ENCODE measurements at places on chromosomes 6 and 20. TPM values are rescaled to one million over a fixed set of nuclear protein-coding genes. Genes with fewer than 3 reads are reported as not detected.

Gene SLC22A23
- 0.23 TPM for total RNA-seq

Gene HMGCLL1
- not detected for total RNA-seq

GRCh38 chr6:16488813-16489212 is 250.4 kb downstream of the GMPR start:
- no peak for DNase-seq

DNA sequence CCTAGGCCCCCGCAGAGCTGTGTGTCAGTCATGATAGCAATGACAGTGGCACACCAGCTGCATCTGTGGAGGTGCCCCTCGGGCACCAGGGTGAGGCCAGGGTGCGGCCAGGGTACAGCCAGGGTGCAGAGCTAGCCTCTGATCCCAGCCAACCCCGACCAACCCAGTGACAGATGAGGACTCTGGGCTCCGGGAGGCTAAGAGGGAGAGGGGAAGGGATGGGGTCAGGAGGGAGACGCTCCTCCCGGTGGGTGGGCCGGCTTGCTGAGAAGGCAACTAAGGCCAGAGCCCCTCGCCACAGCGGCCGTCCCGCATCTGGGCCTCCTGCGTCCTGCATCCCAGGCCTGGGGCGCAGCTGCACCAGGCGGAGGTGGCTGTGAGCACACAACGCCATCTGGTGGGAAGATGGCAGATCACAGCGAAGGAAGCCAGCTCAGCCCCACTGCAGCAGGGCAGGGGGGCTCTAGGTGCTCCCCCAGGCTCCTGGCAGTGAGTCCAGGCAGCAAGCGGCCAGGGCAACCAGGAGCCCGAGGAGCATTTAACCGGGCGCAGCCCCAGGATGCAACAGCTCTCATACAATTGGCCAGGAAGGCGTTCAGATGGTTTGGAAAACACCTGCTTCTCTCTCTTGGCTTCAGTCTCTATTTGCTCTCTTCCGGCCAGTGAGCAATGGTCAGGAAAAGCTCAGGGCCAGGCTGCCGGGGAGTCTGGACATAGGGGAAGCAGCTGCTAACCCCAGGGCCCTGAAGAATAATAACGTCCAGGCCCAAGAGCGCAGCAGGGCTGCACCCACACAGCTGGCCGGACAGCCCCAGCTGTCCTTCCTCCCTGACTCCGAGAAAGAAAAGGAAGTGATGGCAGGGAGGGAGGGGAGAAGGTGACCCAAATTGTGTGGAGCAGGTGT is 169.4 kb downstream of the TAF4 start:
- DNase-seq, result peak; percentile 35

DNA sequence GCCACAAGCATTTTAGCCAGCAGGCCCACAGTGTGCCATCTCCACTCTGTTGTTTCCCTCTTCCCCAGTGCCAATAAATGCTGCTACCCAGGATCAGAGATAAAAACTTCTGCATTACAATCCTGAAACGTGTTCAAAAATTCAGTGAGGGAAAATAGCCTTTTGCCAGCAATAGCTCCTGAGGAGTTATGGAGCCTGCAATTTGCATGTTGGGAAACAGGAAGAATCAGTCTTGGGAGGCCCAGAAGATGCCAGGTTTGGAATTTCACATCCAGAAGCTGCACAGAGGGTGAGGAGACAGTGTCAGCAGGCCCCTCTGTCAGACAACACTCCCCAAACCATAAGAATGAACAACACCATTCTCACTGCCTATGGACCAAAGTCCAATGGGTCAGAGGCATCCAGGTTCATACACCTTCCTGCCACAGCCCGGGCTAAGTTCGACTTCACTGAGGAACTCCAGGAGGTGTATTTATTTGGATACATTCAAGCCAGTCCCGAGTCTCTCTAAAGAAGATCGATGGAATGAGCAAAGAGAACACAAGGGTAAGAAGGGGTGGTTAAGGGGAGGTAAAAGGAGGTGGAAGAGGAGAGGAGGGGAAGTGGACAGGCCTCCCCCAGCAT is 20.8 kb downstream of the RRBP1 start:
- no peak for DNase-seq
